Activated CD8-positive, alpha-beta T cell treated with anti-CD3 and anti-CD28 coated beads for 36 hours (primary cell): ENCODE measurements at places on chromosomes 12 and 14. TPM values are rescaled to one million over a fixed set of nuclear protein-coding genes. Genes with fewer than 3 reads are reported as not detected.

Gene TTC6
- total RNA-seq = not detected

DNA sequence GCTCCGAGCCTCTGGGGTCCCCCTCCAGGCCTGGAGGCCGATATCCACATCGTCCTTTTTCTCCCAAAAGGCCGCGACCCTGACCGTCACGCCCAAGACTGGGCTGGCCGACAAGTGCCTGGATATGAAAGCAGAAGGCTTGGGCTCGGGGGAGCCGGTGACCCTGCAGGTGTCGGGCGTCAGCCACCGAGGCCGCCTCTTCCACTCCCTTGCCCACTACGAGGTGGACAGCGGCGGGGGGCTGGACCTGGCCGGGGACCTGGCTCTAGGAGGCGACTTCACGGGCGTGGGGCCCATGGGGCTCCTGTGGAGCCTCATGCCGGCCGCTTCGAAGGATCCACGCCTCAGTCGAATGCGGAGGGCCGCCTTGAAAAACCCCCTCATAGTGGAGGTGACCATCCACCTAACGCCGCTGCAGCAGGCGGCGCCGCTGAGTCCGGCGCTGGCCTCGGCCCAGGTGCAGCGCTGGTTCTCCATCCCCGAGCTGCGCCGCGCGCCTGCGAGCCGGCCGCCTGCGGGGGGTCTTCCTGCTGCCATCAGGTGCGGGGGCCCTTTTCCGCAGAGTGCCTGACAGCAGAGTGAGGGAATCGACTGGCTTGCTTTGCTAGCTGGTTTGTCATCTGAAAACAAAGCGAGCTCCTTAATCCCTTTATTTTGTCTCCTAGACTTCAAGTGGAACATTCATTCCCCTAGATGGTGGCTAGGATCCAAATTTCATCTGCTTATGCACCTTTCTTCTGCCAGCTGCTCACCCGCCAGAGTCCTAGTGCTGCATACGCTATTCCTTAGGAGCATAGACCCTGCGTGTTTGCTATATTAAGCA, 10.6 kb upstream of the DNAL1 start:
- DNase-seq = peak; percentile 20

GRCh38 chr14:68380329-68380741, 412.5 kb downstream of the ZFP36L1 start:
- DNase-seq = peak; percentile 22

GRCh38 chr12:21656905-21657325, 727 bp downstream of the LDHB start:
- peak; percentile 68 for DNase-seq

Gene COCH
- total RNA-seq = 5.8 TPM

DNA sequence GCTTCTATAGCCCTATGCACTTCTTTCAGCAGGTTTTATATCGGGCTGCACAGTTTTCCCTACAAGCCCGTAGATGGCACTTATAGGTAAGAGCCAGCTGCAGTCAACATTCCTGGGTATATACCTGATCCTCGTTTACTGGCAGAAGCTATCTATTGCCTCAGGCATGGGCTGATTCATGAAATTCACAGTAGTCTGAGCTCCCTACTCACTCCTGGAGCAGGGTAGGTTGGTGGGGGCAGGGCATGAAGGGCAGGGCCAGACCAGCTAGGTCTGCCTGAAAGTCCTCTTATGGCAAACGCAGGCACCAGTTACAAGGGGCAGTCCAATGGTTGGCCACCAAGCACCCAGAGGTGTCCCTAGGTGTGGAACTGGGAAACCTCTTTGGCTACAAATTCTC, 345.8 kb downstream of the RPS29 start:
- no peak for DNase-seq

- no peak for DNase-seq
Measured at GRCh38 chr14:65440230-65440629, 27.7 kb downstream of the FUT8 start.

Gene TRHDE
- total RNA-seq = not detected
